ENCODE measurements at places on chromosomes 2 and 18. TPM values are rescaled to one million over a fixed set of nuclear protein-coding genes. Genes with fewer than 3 reads are reported as not detected.

The SEMA4F gene
- 6.5 TPM for total RNA-seq

The DOK6 gene
- total RNA-seq: not detected

The OTOF gene
- 0.67 TPM for total RNA-seq

The SCYGR4 gene
- total RNA-seq: not detected

The CCT7 gene
- total RNA-seq: 232 TPM

The LRRC30 gene
- not detected for total RNA-seq

The VWA3B gene
- not detected for total RNA-seq

The SCLY gene
- 23.4 TPM for total RNA-seq

The CDH19 gene
- not detected for total RNA-seq

The SKOR2 gene
- total RNA-seq: not detected

The NLRC4 gene
- not detected for total RNA-seq

The SOCS6 gene
- 3.2 TPM for total RNA-seq

The AQP12A gene
- total RNA-seq: not detected

The POTEE gene
- total RNA-seq: 0.45 TPM

The AKAIN1 gene
- not detected for total RNA-seq

The ACVR1C gene
- total RNA-seq: 2.1 TPM

The LRP2 gene
- total RNA-seq: 0.02 TPM

The DCDC2C gene
- total RNA-seq: not detected

The BMP10 gene
- total RNA-seq: not detected

The CHRND gene
- total RNA-seq: not detected

The C2orf78 gene
- total RNA-seq: not detected

The DCC gene
- total RNA-seq: not detected

The KANSL3 gene
- total RNA-seq: 45.7 TPM

The ARHGAP25 gene
- 83.1 TPM for total RNA-seq

The PLGLB2 gene
- 3.7 TPM for total RNA-seq

The ATG4B gene
- total RNA-seq: 81.5 TPM

The PIEZO2 gene
- total RNA-seq: not detected

The HOXD8 gene
- not detected for total RNA-seq

The CPLX4 gene
- total RNA-seq: not detected

The CFC1 gene
- total RNA-seq: not detected

The DPP10 gene
- total RNA-seq: not detected

The SGPP2 gene
- total RNA-seq: 0.38 TPM

The ELP2 gene
- total RNA-seq: 66.2 TPM

The AQP4 gene
- total RNA-seq: not detected

The GRB14 gene
- not detected for total RNA-seq

The ERICH2 gene
- total RNA-seq: not detected

The IL36B gene
- not detected for total RNA-seq

The KDSR gene
- 58.7 TPM for total RNA-seq

The ACMSD gene
- total RNA-seq: not detected

The SULT1C4 gene
- not detected for total RNA-seq

The ERFE gene
- 0.10 TPM for total RNA-seq

Data from activated naive CD4-positive, alpha-beta T cell treated with anti-CD3 and anti-CD28 coated beads, Interleukin-2, amount 10 ng/mL, durations not matched to agents 5 hours and 36 hours (primary cell).